Spleen (tissue), 13 donors: ENCODE measurements at places on chromosomes 3 and 15.
A peak's percentile ranks its signal among the peaks of the same experiment; 100 is the strongest.

- no peak for DNase-seq
- H3K4me3 ChIP-seq: no peak overlapping the region
- H3K27me3 ChIP-seq: no peaks in the 10 kb centered on the region
- no peaks in the 10 kb centered on the region for H3K4me1 ChIP-seq
Observed at GRCh38 chr3:115590873-115591272, 32.4 kb upstream of the GAP43 start.

- H3K27me3 ChIP-seq: no peaks in the 10 kb centered on the region
- no peaks in the 10 kb centered on the region for H3K36me3 ChIP-seq
- no peak overlapping the region for H3K4me3 ChIP-seq
- H3K4me1 ChIP-seq: peaks cover 13% of the 10 kb centered on the region
- H3K27ac ChIP-seq: no peak overlapping the region
Observed at GRCh38 chr3:194983121-194983520, 287.8 kb downstream of the XXYLT1 start.

DNA sequence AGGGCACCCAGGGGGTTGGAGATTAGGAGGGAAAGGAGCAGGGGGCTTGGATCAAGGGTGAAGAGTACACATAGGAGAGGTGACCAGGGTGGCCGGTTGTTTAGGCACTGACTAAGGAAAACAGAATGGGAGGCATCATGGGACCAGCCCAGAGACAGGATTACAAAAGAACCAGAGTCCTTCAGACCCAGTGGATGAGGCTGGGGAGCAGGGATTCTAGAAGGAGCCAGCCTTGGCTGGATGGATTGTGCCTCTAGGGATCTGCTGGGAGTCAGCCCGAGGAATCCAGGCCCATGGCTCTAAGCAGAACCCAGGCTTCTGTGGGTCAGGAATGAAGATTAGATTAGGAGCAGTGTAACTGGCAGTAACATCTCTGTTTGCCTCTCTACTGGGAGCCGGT, 98.6 kb downstream of the ARNT2 start:
- H3K27ac ChIP-seq: no peak overlapping the region
- no peaks in the 10 kb centered on the region for H3K36me3 ChIP-seq
- H3K27me3 ChIP-seq: no peaks in the 10 kb centered on the region
- no peak overlapping the region for H3K4me3 ChIP-seq
- no peak for DNase-seq

- H3K27me3 ChIP-seq: no peaks in the 10 kb centered on the region
- no peak overlapping the region for H3K27ac ChIP-seq
- no peaks in the 10 kb centered on the region for H3K4me1 ChIP-seq
- H3K36me3 ChIP-seq: no peaks in the 10 kb centered on the region
Observed at GRCh38 chr3:87358066-87358465, 81.7 kb upstream of the POU1F1 start.

- peaks cover 17% of the 10 kb centered on the region for H3K4me1 ChIP-seq
- peaks cover 26% of the 10 kb centered on the region for H3K36me3 ChIP-seq
- H3K4me3 ChIP-seq: no peak overlapping the region
- H3K27ac ChIP-seq: no peak overlapping the region
- no peaks in the 10 kb centered on the region for H3K27me3 ChIP-seq
Observed at GRCh38 chr3:49389297-49389696, 22.5 kb downstream of the RHOA start.

DNA sequence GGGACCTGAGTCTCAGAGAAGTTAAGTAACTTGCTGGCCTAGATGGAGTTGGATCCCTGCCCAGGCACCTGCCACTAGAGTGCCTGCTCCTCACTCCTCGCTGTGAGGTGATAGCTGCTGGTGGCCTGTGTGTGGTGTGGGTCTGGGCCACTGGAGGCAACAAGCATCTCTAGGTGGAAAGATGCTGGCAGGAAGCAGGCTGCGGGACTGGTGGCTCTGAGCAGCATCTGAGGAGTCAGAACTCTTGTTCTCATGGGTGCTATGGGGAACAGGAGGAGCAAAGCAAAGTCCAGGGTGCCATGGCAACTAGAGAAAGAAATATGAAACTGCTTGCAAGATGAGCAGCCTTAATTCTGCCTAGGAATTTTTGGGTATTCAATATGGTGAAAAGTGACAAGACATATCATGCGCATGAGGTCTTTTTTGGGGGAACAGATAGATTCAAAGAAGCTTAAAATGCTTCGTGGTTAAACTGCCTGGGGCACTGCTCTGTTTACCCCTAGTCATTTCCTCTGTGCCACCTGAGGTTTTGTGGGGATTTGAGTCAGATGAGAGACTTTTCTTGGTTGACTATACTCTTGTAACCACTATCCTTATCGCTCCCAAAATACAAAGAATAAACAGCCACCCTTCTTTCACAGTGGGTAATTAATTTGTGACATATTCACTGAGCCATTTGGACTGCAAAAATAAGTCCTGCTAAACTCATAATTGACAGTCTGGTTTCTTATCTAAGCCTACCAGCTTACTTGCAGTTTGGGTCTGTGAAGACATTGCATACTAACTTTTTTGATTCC, 50.3 kb downstream of the MED12L start:
- no peaks in the 10 kb centered on the region for H3K36me3 ChIP-seq
- H3K27me3 ChIP-seq: no peaks in the 10 kb centered on the region
- no peak overlapping the region for H3K4me3 ChIP-seq
- no peaks in the 10 kb centered on the region for H3K4me1 ChIP-seq

- H3K27ac ChIP-seq: no peak overlapping the region
- H3K36me3 ChIP-seq: no peaks in the 10 kb centered on the region
- H3K27me3 ChIP-seq: no peaks in the 10 kb centered on the region
Observed at GRCh38 chr15:74768771-74769342, 13.0 kb upstream of the CSK start.

DNA sequence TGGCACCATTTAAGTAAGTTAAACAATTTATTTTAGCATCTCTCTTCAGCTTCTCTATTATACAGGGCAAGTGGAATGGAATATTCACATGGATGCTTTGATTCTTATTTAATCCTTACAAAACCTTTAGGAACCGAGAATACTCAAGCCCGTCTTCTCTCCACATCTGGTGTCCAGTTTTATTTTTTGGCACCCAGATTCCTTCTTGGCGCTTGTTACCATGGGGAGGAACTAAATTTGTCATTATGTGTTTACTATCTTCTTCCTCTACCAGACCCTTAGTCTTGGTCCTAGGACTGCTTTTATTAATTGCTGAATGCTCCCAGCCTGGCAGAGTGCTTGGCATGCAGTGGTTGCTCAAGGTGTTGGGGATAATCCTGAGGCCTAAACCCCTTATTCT, 138.8 kb downstream of the CACNA2D3 start:
- H3K4me3 ChIP-seq: no peak overlapping the region
- no peak for DNase-seq
- no peaks in the 10 kb centered on the region for H3K4me1 ChIP-seq
- no peaks in the 10 kb centered on the region for H3K27me3 ChIP-seq
- no peak overlapping the region for H3K27ac ChIP-seq

DNA sequence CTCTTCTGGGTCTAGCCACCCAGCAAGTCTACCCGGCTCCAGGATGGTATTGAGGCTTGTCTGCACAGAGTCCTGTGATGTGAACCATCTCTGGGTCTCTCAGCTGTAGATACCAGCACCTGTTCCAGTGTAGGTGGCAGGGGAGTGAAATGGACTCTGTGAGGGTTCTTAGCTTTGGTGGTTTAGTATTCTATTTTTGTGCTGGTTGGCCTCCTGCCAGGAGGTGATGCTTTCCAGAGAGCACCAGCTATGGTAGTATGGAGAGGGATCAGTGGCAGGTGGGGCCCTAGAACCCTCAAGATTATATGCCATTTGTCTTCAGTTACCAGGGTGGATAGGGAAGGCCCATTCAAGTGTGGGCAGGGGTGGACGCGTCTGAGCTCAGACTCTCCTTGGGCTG, 283.4 kb upstream of the LYSMD4 start:
- H3K27me3 ChIP-seq: no peaks in the 10 kb centered on the region
- no peak overlapping the region for H3K4me3 ChIP-seq
- no peak overlapping the region for H3K27ac ChIP-seq

GRCh38 chr15:69060744-69061143, 46.2 kb downstream of the NOX5 start:
- no peaks in the 10 kb centered on the region for H3K36me3 ChIP-seq
- no peak for DNase-seq
- no peak overlapping the region for H3K4me3 ChIP-seq
- H3K27me3 ChIP-seq: no peaks in the 10 kb centered on the region

- H3K36me3 ChIP-seq: no peaks in the 10 kb centered on the region
- H3K4me1 ChIP-seq: peaks cover 22% of the 10 kb centered on the region
Observed at GRCh38 chr3:100084100-100084806, 30.0 kb downstream of the FILIP1L start.

- H3K4me3 ChIP-seq: no peak overlapping the region
- no peak overlapping the region for H3K27ac ChIP-seq
- no peaks in the 10 kb centered on the region for H3K36me3 ChIP-seq
- H3K4me1 ChIP-seq: no peaks in the 10 kb centered on the region
- H3K27me3 ChIP-seq: no peaks in the 10 kb centered on the region
Observed at GRCh38 chr15:97759363-97759762, 201.1 kb upstream of the ARRDC4 start.

- no peak overlapping the region for H3K27ac ChIP-seq
- peaks cover 9% of the 10 kb centered on the region for H3K27me3 ChIP-seq
- H3K4me1 ChIP-seq: no peaks in the 10 kb centered on the region
- no peak for DNase-seq
Observed at GRCh38 chr15:98174286-98174685, 213.8 kb downstream of the ARRDC4 start.

- H3K27ac ChIP-seq: no peak overlapping the region
- peaks cover 8% of the 10 kb centered on the region for H3K4me1 ChIP-seq
- H3K27me3 ChIP-seq: no peaks in the 10 kb centered on the region
- no peaks in the 10 kb centered on the region for H3K36me3 ChIP-seq
Observed at GRCh38 chr15:100042558-100042957, 299.2 kb downstream of the ADAMTS17 start.

DNA sequence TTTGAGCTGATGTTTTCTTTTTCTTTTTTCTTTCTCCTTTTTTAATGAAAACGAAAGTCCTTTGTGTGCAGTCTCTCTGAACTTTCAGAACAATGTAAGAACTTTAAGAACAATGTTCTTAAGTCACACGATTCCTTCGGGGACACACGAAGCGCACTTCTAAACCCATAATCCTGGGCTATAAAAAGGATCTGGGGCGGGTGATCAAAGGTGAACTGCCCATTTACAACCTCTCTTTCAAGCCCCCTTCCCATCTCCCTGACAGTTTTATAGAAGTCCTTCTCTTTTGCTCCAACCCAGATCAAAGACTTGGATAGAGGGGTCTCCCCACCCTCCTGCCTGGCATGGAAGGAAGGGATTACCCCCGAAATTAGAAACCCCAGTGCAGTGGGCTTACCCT, 126.8 kb downstream of the BDH1 start:
- H3K36me3 ChIP-seq: no peaks in the 10 kb centered on the region
- peaks cover 19% of the 10 kb centered on the region for H3K27me3 ChIP-seq
- H3K4me1 ChIP-seq: no peaks in the 10 kb centered on the region
- DNase-seq: no peak

GRCh38 chr15:38323895-38324294, 71.3 kb downstream of the SPRED1 start:
- H3K4me3 ChIP-seq: no peak overlapping the region
- H3K27me3 ChIP-seq: no peaks in the 10 kb centered on the region
- no peak for DNase-seq
- peaks cover 29% of the 10 kb centered on the region for H3K36me3 ChIP-seq
- H3K4me1 ChIP-seq: no peaks in the 10 kb centered on the region

DNA sequence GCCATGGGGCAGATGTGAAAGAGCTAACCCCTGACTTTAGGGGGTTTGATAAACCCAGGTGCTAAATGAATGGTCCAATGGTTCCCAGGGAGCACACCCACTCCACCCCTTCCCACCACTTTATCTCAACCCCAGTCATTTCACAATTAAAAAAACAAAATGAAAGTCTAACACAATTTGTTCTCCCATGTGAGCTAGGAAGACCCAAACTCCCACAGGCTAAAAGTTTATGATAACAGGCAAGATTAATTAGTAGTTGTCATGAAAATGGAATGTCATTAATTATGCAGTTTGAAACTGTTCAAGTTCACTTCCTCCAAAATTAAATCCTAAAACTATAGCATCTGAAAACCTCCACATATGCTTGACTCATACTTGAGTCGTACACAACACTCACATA, 63.3 kb upstream of the TPM1 start:
- no peaks in the 10 kb centered on the region for H3K27me3 ChIP-seq
- no peaks in the 10 kb centered on the region for H3K36me3 ChIP-seq
- H3K4me3 ChIP-seq: no peak overlapping the region
- no peak overlapping the region for H3K27ac ChIP-seq

DNA sequence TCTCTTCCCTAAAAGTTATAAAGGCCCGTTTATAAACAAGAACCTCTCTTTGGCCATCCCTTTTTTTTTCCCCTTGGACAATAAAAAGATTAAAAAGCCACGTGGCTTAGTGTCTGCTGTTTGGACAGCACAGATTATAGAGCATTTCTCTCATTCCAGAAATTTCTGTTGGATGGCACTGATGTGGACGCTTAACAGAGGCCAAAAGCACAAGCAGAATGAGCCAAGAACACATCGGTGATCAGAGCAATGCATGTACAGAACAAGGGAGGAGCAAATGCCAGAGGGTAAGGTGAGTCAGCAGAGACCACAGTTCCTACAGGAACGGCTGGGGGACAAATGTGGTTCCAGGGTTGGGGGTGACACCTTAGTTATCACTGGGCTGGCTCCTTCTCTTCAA, 30.3 kb upstream of the CTNNB1 start:
- no peak overlapping the region for H3K27ac ChIP-seq
- no peaks in the 10 kb centered on the region for H3K4me1 ChIP-seq
- DNase-seq: no peak
- no peak overlapping the region for H3K4me3 ChIP-seq

GRCh38 chr15:50281427-50281826, 15.9 kb upstream of the HDC start:
- no peaks in the 10 kb centered on the region for H3K27me3 ChIP-seq
- peaks cover 11% of the 10 kb centered on the region for H3K36me3 ChIP-seq
- no peak overlapping the region for H3K27ac ChIP-seq

GRCh38 chr15:62828364-62828763, 214.2 kb upstream of the TPM1 start:
- H3K27me3 ChIP-seq: no peaks in the 10 kb centered on the region
- no peak overlapping the region for H3K27ac ChIP-seq
- H3K36me3 ChIP-seq: no peaks in the 10 kb centered on the region
- no peak overlapping the region for H3K4me3 ChIP-seq
- no peak for DNase-seq

- no peaks in the 10 kb centered on the region for H3K27me3 ChIP-seq
- peak overlapping the region; percentile 82 for H3K4me3 ChIP-seq
- peaks cover 56% of the 10 kb centered on the region for H3K4me1 ChIP-seq
- H3K27ac ChIP-seq: peak overlapping the region; percentile 99
- DNase-seq: peak; percentile 96
Observed at GRCh38 chr15:31326875-31327668, 437 bp downstream of the KLF13 start.

DNA sequence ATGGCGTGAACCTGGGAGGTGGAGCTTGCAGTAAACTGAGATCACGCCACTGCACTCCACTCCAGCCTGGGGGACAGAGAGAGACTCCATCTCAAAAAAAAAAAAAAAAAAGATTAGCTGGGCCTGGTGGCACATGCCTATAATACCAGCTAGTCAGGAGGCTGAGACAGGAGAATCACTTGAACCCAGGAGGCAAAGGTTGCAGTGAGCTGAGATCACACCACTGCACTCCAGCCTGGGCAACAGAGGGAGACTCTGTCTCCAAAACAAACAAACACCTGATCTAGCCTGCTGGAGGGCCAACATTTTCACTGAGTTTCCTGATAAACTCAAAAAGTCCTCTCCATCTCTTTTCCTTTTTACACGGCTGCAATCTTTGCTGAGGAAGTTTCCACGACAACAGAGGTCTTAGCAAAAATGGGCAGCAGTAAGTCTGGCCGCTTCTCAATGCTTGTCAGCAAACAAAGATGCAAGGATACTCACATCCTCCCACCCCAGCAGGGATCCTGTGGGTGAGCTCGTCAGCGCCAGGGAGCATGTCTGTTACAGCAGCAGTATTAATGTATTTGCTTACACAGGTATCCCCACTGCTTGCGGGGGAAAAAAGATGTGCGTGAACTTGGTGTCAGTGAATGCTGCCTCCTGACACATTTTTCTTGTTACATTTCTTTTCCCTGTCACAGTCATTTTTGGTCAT, 21.0 kb upstream of the CCDC174 start:
- no peaks in the 10 kb centered on the region for H3K27me3 ChIP-seq
- no peak for DNase-seq
- no peaks in the 10 kb centered on the region for H3K36me3 ChIP-seq
- no peak overlapping the region for H3K27ac ChIP-seq
